NCI-H2029 (cell line): ENCODE measurements at places on chromosomes 13 and 19.

- DNase-seq: no peak
Measured at GRCh38 chr19:6229951-6230712, 49.6 kb downstream of the MLLT1 start.

DNA sequence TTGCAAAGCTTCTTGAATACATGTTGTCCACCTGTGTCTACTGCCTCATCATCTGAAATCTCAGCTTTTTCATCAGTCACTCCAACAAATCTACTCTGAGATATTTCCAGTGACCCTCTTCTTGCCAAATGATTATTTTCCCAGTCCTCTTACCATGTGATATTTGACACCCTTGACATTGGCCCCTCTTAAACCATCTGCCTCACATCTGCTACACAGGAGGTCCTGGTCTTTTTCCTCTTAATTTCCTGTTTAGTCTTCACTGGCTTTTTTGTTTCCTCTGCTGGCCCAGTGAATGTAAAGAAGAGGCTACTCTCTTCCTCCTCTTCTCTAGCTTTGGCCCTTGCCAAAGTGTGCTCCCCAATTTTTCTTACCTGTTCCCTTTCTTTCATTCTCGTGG, 218.7 kb downstream of the DNAJC15 start:
- DNase-seq: no peak

- peak; percentile 38 for DNase-seq
Measured at GRCh38 chr13:43783820-43784219, 3.0 kb downstream of the ENOX1 start.

DNA sequence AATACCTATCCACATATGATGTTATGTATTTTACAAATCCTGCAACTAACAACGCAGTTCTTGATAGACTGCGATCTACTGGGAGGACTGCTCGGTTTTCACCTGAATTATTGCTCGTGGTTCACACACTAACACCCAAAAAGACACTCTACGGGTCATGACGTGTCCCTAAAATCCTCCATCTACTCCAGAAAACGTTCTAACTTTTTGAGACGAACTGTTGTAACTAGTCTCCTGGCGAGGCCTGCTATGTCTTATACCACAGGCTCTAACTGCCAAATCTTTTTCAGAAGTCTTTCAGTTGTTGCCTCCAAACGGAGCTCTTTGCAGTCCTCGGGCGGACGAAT, 108.2 kb downstream of the KCNRG start:
- DNase-seq: no peak

GRCh38 chr19:12163826-12164225, 930 bp downstream of the ZNF136 start:
- no peak for DNase-seq

DNA sequence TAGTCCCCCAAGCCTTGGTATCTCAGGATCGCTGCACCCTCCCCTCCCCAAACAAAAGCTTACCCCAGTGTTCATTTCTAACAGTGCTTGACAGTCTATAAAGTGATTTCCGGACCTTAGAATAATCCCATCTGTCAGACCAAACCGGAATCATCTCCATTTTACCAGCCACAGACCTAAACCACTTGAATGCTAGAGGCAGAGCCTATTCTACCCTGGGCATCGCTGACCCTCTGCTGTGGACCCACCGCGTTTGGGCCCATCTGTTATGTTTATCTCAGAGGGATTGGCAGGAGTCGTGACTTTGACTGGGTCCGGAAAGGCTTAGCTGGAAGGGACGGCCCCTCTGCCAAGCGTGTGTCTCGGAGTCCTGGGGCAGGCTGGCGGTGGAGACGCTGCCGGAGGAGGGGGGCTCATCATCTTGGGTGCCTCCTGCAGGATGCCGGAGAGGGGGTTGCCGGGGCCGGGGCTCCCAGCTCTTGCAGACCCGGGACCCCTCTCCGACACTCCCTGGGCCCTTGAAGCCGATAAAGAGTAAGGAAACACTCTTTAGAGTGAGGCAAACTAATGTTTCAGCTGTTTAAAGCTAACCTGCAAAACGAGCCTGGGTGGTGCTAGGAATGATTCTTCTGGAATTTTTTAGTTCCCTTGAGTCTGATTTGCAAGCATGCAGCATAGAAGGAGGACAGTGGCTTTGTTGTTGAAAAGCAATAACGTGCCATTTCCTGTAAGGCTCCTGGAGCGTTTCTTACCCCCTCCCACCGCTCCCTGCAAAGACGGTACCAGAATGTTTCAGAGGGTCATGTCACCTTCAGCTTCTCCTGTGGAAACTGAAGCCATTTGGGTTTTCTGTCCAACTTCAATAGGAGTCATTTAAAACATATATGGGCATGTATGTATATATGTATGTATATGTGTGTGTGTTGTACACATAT, 1.3 kb downstream of the SLC25A42 start:
- DNase-seq: peak; percentile 28

- DNase-seq: no peak
Measured at GRCh38 chr13:38167164-38167822, 182.4 kb upstream of the UFM1 start.
